ENCODE measurements at places on chromosomes 1 and 21.

DNA sequence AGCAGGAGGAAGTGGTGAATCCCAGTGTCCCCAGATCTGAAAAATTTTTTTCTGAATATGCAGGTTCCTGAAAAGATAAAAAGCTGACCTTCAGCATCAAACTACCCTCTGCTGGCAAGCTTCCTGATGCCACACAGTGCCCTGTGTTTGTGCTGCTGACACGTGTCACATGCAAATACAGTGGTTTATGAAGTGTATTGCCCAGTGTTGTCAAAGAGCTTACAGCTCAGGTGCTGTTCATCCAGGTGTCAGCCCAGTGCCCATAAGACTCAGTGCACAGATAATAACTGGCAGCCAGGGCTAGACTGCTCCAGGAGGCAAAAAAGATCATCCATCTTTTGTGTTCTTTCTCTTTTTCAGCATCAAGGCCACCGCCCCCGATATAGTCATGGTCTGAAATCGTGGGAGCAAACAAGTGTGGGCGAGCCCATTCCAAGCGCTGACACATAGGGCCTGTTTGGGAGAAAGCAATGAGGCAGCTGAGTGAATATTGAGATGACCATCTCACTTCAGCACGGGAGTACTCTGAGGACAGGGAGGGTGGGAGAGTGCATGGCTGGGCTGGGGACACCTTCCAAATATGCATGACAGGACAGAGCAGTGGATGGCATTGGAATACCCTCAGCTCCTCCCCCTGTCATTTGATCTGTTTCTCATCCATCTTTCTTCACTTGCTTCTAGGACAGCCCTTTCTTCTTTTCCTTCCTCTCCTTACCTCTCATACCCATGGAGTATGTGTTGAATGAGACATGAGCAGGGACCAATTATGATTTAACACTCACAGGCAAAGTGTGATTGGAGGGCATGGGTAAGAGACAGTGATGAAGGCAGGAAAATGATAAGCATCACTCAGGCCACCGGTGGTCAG lies 6.4 kb upstream of the KCNK1 start:
- DNase-seq: no peak

GRCh38 chr21:37276377-37276776 lies 9.2 kb upstream of the VPS26C start:
- no peak for DNase-seq

GRCh38 chr1:52281518-52281917 lies 84.5 kb downstream of the CC2D1B start:
- no peak for DNase-seq

DNA sequence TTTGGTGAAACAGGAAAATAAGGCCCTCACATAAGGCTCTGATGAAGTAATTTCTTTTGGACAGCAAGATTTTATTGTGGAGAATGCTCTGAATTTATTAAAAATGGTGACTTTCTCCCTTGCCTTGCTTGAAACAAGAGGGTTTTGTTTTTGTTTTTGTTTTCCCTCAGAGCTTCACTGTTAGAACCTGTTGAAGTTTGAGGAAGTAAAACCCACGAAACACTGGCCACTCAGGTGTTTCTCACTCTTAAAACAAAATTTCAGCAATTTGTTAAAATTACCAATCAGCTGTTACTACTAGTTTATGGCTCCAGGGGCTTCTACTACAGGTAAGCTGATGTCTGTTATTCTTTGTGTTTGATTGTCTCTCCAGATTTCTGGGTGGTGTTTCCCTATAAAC lies 112.6 kb upstream of the B3GALT2 start:
- DNase-seq: no peak

Data from activated T-helper 1 cell treated with anti-CD3 and anti-CD28 coated beads, Interleukin-12 subunit alpha, Interleukin-12 subunit beta, Interleukin-2, Interleukin-4 antibody, amounts not matched to agents 30 ng/mL and 10 ng/mL and 1 ng/mL, durations not matched to agents 14 hours and 24 hours and 36 hours (primary cell).